ENCODE measurements at places on chromosomes 16 and 17. TPM values are rescaled to one million over a fixed set of nuclear protein-coding genes. Genes with fewer than 3 reads are reported as not detected.
A peak's percentile ranks its signal among the peaks of the same experiment; 100 is the strongest.

DNA sequence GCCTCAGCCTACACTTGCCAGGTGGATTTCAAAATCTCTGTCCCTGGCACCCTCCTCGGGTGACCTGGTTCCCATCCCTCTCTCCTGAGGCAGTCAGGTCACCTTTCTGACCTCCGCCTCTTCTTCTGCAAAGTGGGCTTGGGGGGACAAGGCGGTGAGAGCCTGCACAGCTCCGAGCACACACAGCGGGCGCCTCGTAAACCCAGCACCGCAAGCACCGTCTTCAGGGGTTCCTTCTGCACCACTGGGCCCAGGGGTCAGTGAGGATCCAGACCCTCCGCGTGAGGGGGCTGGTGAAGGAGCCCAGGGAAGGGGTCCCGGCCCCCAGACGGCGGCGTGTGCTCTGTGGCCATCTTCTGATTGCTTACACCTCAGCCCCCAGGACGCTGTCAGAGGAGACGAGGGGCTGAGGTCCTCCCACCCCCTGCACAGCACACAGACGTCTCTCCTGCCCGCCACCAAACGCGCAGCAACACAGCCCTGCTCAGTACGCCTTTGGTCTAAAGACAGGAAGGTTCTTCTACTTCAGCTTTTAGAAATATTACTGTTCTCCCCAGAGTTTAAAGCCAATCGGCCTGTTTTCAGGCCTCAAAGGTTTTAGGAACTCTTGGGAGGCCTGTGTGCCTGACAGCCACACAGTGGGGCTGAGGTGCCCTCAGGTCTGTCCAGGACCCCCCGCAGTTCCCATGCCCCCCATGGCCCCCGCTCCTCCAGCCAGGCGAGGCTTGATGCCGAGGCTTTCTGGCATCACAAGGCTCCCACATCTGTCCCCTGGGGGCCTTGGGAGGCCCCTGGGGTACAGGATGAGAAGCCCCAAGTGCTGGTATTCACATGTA lies 2.7 kb downstream of the CBFA2T3 start:
- DNase-seq: no peak
- no peaks in the 10 kb centered on the region for H3K4me1 ChIP-seq
- no peaks in the 10 kb centered on the region for H3K36me3 ChIP-seq
- no peak overlapping the region for H3K27ac ChIP-seq
- no peak overlapping the region for H3K4me3 ChIP-seq
- H3K27me3 ChIP-seq: peaks cover 13% of the 10 kb centered on the region

DNA sequence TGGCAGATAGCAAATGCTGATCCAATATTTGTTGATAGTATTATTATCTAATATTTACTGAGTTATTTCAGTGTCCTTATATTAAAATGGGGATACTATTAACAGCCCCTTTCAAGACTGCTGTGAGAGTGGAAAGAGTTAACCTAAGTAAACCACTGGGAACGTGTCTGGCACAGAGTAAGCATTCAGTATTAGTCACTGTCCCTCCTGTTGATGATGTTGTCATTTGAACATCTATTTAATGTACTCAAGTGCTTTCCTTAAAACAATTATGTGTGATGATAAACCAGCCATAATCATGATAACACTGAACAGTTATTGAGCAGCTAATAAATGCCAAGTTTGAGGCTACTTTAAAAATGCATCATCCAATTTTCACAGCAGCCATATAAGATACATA lies 135.7 kb upstream of the XYLT1 start:
- H3K4me1 ChIP-seq: no peaks in the 10 kb centered on the region
- H3K27me3 ChIP-seq: peaks cover 56% of the 10 kb centered on the region
- no peak overlapping the region for H3K4me3 ChIP-seq
- no peaks in the 10 kb centered on the region for H3K36me3 ChIP-seq

- H3K36me3 ChIP-seq: peaks cover 20% of the 10 kb centered on the region
- DNase-seq: no peak
- no peaks in the 10 kb centered on the region for H3K27me3 ChIP-seq
- no peak overlapping the region for H3K4me3 ChIP-seq
Measured at GRCh38 chr17:44204441-44204882, 4.8 kb upstream of the ATXN7L3 start.

DNA sequence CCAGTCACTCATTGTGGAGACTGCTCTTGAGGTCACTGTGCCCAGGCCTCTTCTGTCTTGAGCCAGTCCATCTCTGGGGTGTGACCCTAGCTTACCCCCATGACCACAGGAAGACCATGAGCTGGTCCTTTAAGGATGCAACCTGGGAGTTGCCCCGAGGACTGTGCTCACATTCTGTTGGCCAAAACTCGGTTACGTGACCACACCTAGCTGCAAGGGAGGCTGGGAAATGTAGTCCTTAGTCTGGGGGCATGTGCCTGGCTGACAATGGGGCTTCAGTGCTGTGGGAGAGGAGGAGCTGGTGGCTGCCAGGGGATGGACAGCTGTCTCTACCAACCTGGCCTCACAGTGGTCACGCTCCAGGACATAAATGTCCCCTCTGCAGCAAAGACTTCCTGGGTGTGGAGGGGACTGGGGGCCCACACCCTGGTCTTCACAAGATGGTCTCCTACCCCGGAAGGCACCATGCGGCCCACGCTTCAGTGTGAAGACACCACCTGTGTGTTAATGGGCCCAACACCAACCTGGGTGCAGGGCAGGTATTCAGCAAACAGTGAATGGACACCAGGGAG lies 55.4 kb downstream of the JPH3 start:
- no peak overlapping the region for H3K27ac ChIP-seq
- no peak overlapping the region for H3K4me3 ChIP-seq
- peaks cover 10% of the 10 kb centered on the region for H3K27me3 ChIP-seq
- H3K36me3 ChIP-seq: no peaks in the 10 kb centered on the region
- DNase-seq: peak; percentile 79
- H3K4me1 ChIP-seq: no peaks in the 10 kb centered on the region

- H3K36me3 ChIP-seq: no peaks in the 10 kb centered on the region
- no peak overlapping the region for H3K27ac ChIP-seq
- peak overlapping the region; percentile 33 for H3K4me3 ChIP-seq
- H3K27me3 ChIP-seq: no peaks in the 10 kb centered on the region
- no peaks in the 10 kb centered on the region for H3K4me1 ChIP-seq
Measured at GRCh38 chr17:43713494-43714162, 45.0 kb downstream of the SOST start.

DNA sequence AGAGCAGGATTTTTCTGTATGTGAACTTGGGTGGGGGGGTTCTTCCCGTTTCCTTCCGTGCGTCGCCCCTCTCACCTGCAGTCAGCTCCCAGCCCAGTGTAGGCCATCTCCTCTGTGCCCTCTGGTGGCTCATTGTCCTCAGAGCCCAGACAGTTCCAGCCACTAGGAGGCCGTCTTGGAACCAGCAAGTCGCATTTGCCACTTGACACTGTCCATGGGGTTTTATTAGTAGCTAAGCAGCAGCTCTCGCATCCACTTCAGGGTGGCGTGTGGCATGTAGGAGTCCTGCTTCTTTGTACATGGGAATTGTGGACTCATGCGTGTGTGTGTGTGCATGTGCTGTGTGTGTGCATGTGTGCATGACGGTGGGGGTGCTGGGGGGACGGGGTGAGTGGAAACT lies 74.0 kb downstream of the SEC14L1 start:
- H3K4me3 ChIP-seq: no peak overlapping the region
- no peaks in the 10 kb centered on the region for H3K27me3 ChIP-seq
- no peak overlapping the region for H3K27ac ChIP-seq
- peaks cover 15% of the 10 kb centered on the region for H3K36me3 ChIP-seq
- peak; percentile 56 for DNase-seq

DNA sequence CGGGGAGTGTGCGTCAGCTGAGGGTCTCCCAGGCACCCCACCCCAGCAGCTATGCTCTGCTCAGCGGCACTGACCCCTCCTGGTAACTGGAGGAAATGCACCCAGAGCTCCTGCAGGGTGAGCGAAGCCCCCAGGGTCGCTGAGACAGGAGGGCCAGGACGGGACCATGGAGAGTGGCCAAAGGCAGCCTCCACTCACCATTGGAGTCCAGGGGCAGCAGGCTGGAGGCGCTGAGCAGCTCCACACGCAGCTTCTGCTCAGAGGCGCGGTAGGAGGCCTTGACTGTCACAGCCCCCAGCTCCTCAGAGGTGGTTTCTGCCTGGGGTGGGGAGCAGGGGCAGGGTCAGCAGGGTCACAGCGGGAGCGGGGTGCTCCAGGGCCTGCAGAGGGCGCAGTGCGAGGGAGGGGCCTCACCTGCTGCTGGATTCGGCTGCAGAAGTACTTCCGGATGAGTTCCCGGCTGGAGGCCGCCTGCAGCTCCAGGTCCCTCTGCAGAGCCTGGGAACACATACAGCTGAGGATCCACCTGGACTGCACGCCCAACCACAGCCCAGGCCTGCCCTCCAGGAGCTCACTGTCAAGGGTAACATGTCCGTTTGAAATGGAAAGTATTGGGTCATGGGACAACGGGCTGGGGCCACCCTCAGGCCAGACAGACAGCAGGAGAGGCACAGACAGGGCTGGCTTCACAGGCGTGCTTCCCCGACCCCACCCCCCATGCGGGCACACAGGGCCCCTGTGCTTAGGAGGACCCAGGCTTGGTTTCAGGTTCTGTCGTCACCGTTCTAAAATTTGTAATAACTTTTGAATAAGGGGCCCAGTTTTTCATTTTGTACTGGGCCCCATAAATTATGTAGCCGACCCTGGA lies 13.8 kb downstream of the UNC13D start:
- no peak overlapping the region for H3K27ac ChIP-seq
- peaks cover 12% of the 10 kb centered on the region for H3K4me1 ChIP-seq

DNA sequence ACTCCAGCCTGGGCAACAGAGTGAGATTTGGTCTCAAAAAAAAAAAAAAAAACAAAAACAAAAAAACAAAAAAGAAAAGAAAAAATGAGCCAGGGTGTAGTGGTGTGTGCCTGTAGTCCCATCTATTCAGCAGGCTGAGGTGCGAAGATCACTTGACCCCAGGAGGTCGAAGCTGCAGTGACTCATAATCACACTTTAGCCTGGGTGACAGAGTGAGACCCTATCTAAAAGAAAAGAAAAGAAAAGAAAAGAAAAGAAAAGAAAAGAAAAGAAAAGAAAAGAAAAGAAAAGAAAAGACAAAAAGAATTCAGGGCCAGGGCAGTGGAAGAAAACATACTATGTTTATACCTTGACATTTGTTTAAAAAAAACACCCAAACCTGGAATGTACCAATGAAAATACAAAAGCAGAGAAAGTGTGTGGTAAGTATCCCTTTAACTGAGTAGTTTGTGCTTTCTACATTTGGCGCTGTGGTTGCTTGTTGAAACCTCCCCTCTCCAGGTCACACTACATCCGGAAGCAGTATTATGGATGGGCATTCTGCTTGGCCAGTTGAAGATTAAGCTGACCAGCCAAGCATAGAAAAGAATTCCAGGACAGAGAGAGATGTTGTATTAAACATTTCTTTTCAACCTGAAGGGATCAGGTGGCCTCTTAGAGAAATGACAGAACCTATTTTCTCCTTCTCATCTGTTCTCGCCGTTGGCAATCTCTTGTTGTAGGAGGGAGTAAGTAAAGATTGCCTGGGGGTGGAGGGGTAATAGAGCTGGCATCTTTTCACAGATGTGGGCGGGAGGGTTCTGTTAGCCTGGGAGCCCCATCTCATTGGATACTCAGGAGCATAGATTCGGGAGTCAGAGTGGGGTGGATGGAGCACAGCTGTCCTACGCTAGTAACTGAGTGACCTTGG lies 12.1 kb upstream of the PRKCB start:
- peaks cover 10% of the 10 kb centered on the region for H3K27me3 ChIP-seq
- H3K27ac ChIP-seq: no peak overlapping the region
- H3K4me3 ChIP-seq: no peak overlapping the region
- no peaks in the 10 kb centered on the region for H3K4me1 ChIP-seq
- H3K36me3 ChIP-seq: no peaks in the 10 kb centered on the region

DNA sequence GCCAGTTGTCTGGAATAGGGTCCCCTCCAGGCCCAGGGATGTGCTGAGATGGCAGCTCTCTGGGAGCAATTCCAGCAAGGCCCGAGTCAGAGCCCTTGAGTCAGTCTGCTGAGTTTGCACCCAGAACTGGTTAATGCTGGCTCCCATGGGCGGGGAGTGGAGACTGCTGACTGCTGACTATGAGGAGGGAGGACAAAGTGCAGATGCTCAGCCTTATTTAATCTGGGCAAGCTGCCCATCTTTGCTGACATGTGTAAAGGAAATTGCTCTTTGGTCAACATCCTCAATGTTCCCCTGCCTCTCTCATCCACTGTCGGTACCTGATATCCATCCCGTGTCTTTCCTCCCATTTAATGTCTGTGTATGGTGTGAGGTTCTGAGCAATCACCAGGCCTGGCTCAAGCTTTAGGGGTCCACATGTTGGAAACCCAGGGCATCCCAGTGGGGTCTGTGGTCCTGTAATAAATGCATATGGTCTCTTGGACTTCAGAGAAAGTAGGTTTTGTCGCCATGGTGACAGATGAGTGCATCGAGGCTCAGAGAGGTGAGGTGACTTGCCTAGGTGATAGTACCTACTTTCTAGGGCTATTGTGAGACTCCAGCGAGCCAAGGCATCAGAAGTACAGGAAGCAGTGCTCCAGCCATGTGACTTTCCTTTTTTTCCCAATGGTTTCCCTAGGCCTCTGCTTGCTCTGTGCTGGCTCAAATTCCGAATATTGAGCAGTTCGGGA lies 20.0 kb upstream of the RNF135 start:
- H3K27me3 ChIP-seq: no peaks in the 10 kb centered on the region
- H3K4me1 ChIP-seq: no peaks in the 10 kb centered on the region
- H3K4me3 ChIP-seq: no peak overlapping the region
- no peak for DNase-seq
- no peaks in the 10 kb centered on the region for H3K36me3 ChIP-seq

- H3K4me1 ChIP-seq: peaks cover 18% of the 10 kb centered on the region
- H3K27me3 ChIP-seq: no peaks in the 10 kb centered on the region
- no peak for DNase-seq
- H3K27ac ChIP-seq: no peak overlapping the region
- peaks cover 18% of the 10 kb centered on the region for H3K36me3 ChIP-seq
Measured at GRCh38 chr17:79002291-79002690, 7.3 kb downstream of the CANT1 start.

GRCh38 chr17:77501101-77501566 lies 360.4 kb downstream of the SEC14L1 start:
- H3K36me3 ChIP-seq: no peaks in the 10 kb centered on the region
- H3K27ac ChIP-seq: no peak overlapping the region
- H3K4me1 ChIP-seq: no peaks in the 10 kb centered on the region
- no peaks in the 10 kb centered on the region for H3K27me3 ChIP-seq
- no peak overlapping the region for H3K4me3 ChIP-seq

DNA sequence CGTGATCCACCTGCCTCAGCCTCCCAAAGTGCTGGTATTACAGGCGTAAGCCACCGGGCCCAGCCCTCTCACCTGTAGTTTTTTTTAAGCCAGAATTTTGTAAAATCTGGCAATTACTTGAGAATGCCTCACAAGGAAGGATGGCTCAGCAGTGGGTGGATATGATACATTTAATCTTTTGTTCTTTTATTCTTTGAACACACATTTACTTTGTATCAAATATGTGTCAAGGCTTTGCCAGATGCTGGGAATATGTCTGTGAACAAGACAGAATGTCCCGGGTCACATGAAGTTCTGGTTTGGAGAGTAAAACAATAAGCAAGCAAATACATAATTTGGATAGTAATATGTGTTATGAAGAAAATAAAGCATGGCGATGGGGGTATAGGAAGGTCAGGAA lies 4.9 kb upstream of the COPS3 start:
- H3K27me3 ChIP-seq: no peaks in the 10 kb centered on the region
- no peaks in the 10 kb centered on the region for H3K36me3 ChIP-seq
- no peak overlapping the region for H3K4me3 ChIP-seq
- no peak for DNase-seq
- H3K27ac ChIP-seq: no peak overlapping the region

GRCh38 chr16:649631-650030 lies 466 bp downstream of the WDR90 start:
- DNase-seq: no peak
- H3K36me3 ChIP-seq: no peaks in the 10 kb centered on the region
- peaks cover 13% of the 10 kb centered on the region for H3K4me1 ChIP-seq
- peak overlapping the region; percentile 96 for H3K27ac ChIP-seq
- no peaks in the 10 kb centered on the region for H3K27me3 ChIP-seq

PLXDC1 gene
- 1.8 TPM for total RNA-seq

TNFSF13 gene
- 0.71 TPM for total RNA-seq

CHP2 gene
- not detected for total RNA-seq

AGRP gene
- total RNA-seq: not detected

PAGR1 gene
- total RNA-seq: 28.9 TPM

SEZ6L2 gene
- 49.3 TPM for total RNA-seq

GPR179 gene
- total RNA-seq: 0.17 TPM

KRT31 gene
- not detected for total RNA-seq
